Activated naive CD4-positive, alpha-beta T cell treated with Interleukin-2 at 50 U/mL for 16 hours (primary cell): ENCODE measurements at places on chromosomes 4 and X.

DNA sequence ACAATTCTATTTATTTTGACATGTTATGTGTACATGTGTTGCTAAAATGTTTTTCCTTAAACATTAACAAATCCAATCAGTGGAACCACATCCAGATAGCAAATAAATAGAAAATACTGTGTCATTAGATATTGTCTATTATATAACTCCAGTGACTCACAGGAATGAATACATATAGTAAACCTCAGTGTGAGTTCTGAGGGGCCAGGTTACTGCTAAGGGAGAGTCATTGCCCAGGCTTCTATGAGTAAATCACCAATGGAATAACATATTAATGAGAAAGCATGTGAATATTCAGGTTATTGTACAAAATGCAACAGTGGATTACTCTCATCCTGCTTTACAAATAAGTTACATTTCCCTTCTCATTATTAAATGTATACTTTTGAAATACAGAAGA lies 27.2 kb downstream of the TACR3 start:
- no peak for DNase-seq

- DNase-seq, result no peak
Measured at GRCh38 chr4:1470816-1471442, 64.7 kb upstream of the NKX1-1 start.

DNA sequence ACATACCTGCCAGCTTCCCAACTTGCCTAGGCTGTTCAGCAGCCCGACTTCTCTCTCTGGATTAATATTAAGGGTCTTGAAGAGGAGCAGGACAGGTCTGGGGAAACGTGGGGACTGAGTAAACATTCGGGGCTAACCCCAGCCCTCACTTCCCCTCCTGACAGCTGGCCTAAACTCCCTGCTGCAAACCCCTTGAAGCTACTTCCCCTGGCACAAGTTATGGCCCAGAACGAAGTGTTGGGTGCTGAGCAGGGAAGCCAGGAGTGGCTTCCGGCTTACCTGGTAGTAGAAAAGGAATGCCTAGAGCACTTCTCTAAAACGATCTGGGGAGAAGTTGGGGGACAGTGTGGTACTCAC lies 200.0 kb downstream of the BCOR start:
- DNase-seq, result no peak

DNA sequence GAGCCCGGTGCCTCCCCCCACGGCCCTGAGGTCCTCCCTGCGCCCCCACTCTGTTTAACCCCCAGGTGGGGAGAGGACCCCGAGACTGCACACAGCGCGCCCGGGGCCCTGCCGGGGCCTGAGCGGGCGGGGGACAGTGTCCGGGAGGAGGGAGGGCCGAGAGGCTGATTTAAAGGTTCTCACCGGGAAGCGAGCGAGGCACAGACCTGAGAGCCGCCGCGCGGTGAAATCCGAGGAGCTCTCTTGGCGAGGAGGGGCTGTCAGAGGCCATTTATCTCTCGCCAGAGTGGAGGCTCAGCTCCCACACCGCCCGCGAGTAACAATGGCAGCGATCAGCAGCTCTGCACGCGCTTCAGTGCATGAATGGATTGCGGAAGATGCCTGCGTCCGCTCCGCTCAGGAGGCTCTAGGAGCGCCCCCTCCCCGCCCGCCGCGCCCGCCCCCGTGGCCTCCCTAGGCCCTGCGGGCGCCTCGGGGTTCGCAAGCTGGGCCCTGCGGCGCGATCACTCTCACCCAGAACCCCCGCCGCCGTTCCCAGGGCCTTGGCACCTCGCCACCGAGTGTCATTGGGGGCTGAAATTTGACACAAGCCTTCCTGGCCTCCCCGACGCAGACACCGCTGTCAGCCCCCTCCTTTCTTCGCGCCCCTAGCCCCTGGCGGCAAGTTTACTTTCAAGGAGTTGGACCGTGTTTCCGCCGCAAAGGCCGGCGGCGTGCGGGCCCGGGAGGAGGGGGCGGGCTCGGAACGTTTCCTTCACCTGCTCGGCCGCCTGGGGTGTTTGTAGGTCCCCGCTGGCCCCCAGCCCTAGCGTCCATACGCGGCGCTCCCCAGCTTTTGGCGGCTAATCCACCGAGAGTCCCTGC lies 48.7 kb upstream of the BCOR start:
- peak; percentile 31 for DNase-seq

GRCh38 chr4:153295131-153295755 lies 49.2 kb upstream of the MND1 start:
- no peak for DNase-seq

- DNase-seq, result no peak
Measured at GRCh38 chr4:153209410-153209809, 5.2 kb downstream of the TRIM2 start.

GRCh38 chr4:139454111-139455045 lies at the start of gene RAB33B:
Gene RAB33B, plus strand, starts transcription at chr4:139454121. Its CDS starts 75 bp downstream, at chr4:139454196.
- no peak for DNase-seq
